Activated CD4-positive, alpha-beta T cell treated with anti-CD3 and anti-CD28 coated beads, Interleukin-2, amount 10 ng/mL, durations not matched to agents 7 days and 5 days (primary cell): ENCODE measurements at places on chromosomes 3 and 15. TPM values are rescaled to one million over a fixed set of nuclear protein-coding genes. Genes with fewer than 3 reads are reported as not detected.

- peaks cover 14% of the 10 kb centered on the region for H3K27me3 ChIP-seq
- H3K36me3 ChIP-seq = no peaks in the 10 kb centered on the region
- H3K4me1 ChIP-seq = no peaks in the 10 kb centered on the region
- peak; percentile 59 for DNase-seq
- H3K4me3 ChIP-seq = no peak overlapping the region
- no peak overlapping the region for H3K27ac ChIP-seq
Measured at GRCh38 chr3:184727357-184728009, 15.6 kb upstream of the MAGEF1 start.

SYNPR gene
- total RNA-seq = not detected

P2RY12 gene
- not detected for total RNA-seq

- H3K27ac ChIP-seq = no peak overlapping the region
- H3K4me3 ChIP-seq = no peak overlapping the region
- H3K36me3 ChIP-seq = no peaks in the 10 kb centered on the region
- no peak for DNase-seq
Measured at GRCh38 chr3:58948018-58948417, 101.8 kb downstream of the CFAP20DC start.
